Activated CD4-positive, alpha-beta T cell treated with anti-CD3 and anti-CD28 coated beads, Interleukin-2, Interleukin-4, amounts not matched to agents 100 ng/mL and 50 ng/mL, durations not matched to agents 16 hours and 8 hours (primary cell): ENCODE measurements at places on chromosomes 4 and X.

GRCh38 chrX:915427-916229 lies 285.0 kb downstream of the SHOX start:
- DNase-seq: peak; percentile 5

DNA sequence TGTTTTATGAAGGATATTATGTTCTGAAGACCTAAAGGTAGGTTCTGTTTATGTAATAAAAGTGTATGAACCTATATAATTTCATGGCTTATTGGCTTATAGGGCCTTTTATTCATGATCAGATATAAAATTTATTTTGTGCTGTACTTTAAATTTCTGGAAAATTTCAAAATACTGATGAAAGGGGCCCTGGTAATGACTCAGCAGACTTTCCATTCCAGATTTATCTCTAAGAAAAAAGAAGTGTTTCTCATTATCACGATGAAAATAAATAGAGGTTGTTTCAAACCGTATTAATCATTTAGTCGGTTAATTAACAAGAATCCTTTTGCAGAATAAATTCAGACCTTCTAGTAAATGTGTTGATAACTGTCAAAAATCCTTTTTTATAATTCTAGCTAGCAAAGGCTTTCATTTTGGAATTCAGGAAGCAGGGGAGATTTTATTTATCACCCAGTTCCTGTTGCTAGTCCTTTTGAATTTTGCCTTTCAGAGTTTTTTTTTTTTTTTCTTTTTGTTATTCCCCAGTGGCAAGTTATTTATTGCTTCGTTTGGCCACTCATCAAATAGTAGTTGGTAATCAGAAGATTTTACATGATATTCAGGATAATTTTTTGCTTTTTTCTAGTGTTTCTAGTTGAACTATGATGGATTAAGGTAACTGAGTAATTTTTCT lies 5.4 kb upstream of the TAPT1 start:
- DNase-seq: no peak

- DNase-seq: no peak
Observed at GRCh38 chrX:134183665-134184064, 53.3 kb upstream of the CCDC160 start.

DNA sequence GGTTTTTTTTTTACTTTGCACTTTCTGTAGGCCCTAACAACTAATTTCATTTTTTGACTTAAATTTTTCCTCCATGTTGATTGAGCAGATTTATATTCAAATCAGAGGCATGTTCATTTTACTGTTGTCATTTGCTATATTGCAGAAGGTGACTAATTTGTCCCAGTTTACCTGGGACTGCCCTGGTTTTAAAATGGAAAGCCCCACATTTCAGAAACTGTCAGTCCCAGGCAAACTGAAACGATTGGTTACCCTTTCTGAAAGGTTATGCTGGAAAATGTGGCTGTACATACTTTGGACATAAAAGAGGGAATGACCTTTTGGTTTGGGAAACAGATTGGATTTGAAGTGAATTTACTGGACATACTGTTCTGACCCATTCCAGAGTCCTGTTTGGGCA lies 160.0 kb downstream of the SPCS3 start:
- no peak for DNase-seq

- DNase-seq: no peak
Observed at GRCh38 chr4:183797445-183798300, 107.4 kb upstream of the STOX2 start.

DNA sequence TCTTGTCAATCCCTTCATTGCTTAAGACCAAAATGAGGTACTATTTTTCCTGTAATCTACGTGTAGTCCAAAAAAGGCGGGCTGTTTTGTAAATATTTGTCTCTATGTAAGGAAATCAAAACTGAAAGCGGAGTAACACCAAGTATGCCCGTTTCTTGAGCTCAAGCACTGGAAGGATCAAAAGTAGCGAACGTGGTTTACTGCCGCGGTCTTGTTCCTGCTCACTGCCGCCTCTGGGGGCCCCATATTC lies 71.5 kb downstream of the AFF1 start:
- no peak for DNase-seq

DNA sequence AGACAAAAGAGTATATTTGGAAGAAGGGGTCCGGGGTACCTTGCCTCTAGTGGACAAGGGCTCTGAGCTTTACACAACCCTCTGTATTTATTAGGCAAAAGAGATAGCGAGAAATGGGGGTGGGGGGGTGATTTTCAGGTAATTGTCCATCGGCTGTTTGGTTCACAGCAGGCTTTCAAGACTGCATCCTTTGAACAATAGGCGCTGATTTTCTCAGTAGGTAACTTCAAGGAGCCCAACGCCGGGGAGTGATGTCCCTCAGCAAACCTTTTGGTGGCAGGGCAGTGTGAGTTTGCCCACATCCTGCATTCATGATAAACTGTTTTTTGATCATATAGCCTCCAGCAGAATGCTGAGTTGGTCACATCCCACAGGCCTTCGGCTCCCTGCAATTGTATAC lies 61.6 kb downstream of the KDM5C start:
- no peak for DNase-seq

GRCh38 chrX:25527596-25527995 lies 511.8 kb upstream of the ARX start:
- DNase-seq: no peak

DNA sequence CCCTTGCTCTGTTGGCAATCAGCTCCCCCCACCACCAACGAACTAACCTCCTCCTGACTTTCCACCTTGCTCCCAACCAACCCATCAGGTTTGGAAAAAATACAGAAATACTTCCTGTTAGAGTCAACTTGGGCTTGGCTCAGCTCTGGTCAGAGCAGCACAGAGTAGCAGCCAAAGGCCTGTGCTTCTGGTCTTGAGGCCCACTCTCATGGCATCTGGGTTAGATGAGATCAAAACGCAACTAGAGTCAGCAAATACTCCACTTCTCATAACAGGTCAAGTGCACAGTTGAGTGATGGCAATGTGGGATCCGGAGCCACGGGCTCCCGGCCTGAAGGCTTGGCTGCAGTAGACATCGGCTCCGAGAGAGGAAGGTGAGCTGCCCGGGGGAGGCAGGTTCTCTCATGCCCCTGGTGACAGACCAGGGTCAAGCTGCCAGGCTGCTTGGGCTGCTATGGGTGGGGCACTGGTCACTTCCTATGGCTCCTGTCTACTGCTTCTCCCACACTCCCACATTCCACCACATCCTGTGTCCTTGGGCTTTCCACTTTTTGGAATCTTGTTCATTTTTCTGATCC lies 34.8 kb downstream of the ZNF185 start:
- DNase-seq: no peak

GRCh38 chrX:147570483-147570882 lies 341.2 kb upstream of the FMR1 start:
- DNase-seq: no peak

GRCh38 chr4:2663275-2663674 lies 92.9 kb downstream of the TNIP2 start:
- DNase-seq: no peak

- DNase-seq: peak; percentile 66
Observed at GRCh38 chrX:66046612-66047235, 6.8 kb upstream of the VSIG4 start.

GRCh38 chr4:135244056-135244455 lies 1042.5 kb upstream of the PABPC4L start:
- DNase-seq: no peak

- no peak for DNase-seq
Observed at GRCh38 chr4:37002625-37003024, 241.9 kb upstream of the NWD2 start.

GRCh38 chr4:150006197-150006596 lies 72.0 kb upstream of the DCLK2 start:
- no peak for DNase-seq

DNA sequence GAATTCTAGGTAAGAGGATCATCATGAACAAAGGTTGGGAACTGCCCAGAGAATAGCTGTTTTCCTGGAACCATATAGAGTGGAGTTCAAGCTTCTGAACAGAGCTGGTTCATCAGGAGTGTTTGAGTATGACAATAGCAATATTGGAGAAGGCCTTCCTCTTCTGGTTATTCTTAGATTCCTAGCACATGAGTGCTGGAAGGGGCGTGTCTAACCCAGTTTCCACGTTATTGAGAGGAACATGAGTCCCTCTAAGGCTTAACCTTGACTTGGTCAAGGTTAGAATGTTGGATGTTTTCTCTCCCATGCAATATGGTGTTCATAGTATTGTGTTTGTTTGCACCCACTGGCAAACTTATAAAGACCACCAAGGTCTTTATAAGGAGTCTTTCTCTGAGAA lies 101.3 kb downstream of the TSPAN7 start:
- no peak for DNase-seq

DNA sequence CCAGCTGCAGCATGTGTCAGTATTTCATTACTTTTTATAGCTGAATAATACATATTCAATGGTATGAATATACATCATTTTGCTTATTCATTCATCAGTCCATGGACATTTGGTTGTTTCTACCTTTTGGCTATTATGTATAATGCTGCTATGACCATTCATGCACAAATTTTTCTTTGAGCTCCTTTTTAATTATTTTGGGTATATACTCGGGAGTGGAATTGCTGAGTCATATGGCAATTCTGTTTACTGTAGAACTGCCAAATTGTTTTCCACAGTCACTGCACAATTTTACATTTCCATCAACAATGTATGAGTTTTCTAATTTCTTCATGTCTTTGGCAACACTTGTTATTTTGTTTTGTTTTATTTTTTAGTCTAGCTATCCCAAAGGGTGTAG lies 405.9 kb upstream of the PITX2 start:
- DNase-seq: no peak

DNA sequence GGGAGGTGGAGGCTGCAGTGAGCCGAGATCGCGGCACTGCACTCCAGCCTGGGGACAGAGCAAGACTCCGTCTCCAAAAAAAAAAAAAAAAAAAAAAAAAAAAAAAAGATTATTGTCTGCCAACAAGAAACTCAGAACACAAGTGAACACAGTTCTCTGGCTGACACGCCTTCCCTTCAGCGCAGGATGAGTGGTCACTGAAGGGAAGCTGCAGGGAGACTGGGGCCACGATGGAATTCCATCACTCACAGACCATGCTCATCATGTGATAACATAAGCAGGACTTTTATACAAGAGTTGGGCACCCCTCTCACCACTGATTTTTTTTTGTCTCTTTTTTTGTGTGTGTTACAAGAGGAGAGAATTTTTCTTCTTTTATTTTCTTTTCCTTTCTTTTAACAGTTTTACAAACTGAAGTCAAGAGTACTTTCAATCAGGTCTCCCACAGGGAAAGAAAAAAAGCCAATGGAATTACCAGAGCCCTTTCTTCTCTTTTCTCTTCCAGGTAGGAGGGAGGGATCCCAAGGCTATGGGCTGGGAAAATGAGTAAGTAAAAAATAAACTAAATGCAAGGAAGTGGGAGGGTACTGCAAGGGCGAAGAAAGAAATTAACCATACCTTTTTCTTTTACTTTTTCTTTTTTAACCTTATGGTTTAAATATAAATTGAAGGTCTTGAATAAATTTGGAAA lies 435.6 kb downstream of the GPM6A start:
- no peak for DNase-seq

GRCh38 chr4:160184884-160185283 lies 1082.0 kb downstream of the RAPGEF2 start:
- DNase-seq: no peak

DNA sequence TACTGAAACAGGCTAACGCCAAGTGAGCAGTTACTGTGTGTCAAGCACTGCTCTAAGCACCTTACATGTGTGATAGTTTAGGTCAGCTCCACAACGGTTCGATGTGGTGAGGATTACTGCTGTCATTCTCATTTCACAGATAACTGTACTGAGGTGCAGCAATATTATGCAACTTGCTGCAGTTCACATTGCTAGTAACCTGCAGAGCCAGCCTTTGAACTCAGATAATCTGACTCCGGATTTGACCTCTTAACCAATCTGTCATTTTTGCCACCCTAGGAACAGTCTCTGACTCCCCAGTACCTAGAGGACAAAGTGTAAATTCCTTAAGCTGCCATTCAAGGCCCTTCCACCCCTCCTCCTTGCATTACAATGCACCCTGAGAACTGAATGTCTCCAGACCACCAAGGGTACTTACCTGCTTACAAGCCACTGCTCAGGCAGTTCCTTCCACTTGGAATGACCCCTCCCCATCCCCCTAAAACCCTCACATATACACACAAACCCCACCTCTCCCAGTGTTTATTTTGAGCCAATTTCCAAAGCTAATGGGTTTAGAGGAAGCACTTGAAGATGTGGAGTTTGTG lies 24.9 kb downstream of the EFNB1 start:
- DNase-seq: no peak

DNA sequence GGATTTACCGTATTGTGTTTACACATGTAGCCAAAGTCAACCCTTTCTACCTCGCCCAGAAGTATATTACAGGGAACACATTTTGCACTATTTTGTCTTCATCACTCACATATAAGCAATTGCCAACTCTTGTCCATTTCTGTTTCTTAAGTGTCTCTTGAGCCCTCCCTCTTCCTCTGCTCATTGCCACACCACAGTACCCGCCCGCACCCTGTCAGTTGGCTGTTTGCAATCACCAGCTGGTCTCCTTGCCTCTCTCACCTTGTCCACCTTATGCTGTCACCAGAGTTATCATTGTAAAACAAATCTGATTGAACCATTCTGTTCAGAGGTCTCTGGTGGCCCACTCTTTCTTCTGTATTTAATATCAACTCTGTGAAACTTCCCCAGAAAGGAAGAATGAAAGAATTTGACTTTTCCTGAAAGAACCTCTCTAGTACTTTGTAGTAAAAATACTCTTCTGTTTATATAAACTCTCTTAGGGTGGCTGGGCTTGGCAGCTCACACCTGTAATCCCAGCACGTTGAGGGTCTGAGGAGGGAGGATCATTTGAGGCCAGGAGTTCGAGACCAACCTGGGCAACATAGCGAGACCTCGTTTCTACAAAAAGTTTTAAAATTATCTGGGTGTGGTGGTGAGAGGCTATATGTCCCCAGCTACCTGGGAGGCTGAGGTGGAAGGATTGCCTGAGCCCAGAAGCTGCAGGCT lies 50.2 kb downstream of the ING2 start:
- DNase-seq: no peak

DNA sequence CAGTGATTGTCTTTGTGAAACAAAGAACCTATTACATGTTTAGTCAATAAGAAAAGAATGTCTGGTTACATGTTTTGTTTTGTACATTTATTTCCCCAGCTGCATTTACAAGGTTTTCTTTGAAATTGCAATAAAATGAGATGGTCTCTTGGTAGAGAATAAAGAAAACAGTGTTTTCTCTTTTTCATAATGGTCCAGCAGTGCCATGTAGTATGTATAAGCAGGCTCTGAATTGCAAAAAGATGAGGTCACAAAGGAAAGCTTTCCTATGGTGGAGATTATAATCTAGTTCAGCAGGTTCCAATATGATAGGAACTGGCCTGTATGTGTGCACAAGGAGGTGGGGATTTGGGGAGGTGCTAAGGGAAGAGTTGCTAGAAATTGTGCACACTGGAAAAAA lies 1417.3 kb downstream of the STIM2 start:
- no peak for DNase-seq

DNA sequence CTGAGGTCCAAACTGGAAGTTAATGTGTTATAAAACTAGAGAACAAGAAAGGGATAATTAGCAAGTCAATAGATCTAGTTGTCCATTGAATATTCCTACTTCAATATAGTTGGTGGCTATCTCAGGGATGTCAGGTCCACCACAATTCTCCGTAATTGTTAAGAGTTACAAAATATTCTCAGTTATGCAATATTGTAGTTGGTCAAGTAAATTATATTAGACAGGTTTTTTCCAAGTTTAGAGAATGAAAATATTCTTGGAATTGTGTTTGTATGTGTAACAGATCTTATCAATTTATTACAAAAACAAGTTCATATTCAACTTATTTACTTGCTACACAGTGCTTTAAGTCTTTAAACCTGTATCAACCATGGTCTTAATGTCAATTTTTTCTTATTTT lies 547.4 kb downstream of the SPRY1 start:
- no peak for DNase-seq

GRCh38 chr4:145533001-145533400 lies 51.3 kb downstream of the SMAD1 start:
- no peak for DNase-seq

- no peak for DNase-seq
Observed at GRCh38 chr4:102684610-102685052, 76.1 kb downstream of the MANBA start.
